ENCODE measurements at places on chromosomes 12 and 14.

DNA sequence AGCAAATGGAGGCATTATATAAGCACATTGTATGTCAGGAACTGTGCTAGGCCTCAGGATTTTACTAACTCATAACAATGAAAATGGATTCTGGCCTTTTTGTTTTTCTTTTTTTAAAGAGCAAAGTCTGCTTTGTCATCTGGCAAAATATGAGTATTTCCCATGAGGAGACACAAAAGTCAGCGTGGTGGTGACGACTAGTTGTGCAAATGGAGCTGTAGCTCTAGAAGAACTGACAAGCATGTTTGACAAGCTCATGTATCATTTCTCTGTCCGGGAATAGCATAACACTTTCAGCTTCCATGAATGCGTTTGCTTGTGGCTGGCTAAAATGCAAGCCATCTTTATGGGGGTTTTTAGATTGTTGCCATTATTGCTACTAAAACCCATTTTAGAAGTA is 127.8 kb downstream of the HELB start:
- no peak for DNase-seq

GRCh38 chr14:54493293-54493692 is 4.5 kb upstream of the GMFB start:
- no peak for DNase-seq

DNA sequence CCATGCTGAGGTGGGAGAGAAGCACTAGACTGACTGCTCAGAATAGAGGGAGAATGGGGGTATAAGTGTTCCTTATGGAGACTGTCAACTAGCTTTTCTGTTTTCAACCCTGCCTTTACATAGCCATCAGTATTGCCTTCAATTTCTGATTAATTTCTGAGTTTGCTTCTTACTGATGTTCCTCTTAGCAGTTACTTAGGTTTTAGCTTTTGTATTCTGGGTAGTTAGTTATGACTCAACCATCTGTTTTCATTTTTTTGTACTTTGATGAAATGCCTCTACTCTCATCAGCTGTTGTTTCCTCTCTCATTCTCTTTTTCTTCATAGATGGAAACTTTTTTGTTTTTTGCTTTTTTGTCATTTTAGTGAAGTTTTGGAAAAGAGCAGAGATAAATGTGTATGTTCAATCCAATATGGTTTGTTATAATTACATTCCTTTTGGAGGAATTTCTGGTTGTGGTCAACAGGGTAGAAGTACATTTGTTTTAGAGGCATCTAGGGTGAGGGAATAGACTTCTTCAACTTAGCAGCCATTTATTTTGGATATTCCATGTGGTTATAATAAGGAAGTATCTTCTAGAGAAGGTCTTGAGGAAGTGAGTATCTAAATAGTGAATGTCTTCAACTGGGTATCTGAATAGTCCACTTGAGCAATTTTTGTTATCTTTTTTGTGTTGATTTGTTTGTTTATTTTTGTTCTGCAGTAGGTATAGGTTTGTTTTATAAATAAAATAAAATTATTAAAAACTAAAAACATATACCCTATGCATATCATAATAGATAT is 29.6 kb downstream of the PMCH start:
- no peak for DNase-seq

GRCh38 chr12:120139958-120140357 is 23.4 kb upstream of the RAB35 start:
- no peak for DNase-seq

GRCh38 chr14:76088771-76089571 is 62.8 kb upstream of the GPATCH2L start:
- no peak for DNase-seq

- no peak for DNase-seq
Measured at GRCh38 chr14:54722791-54723432, 156.0 kb downstream of the SAMD4A start.

DNA sequence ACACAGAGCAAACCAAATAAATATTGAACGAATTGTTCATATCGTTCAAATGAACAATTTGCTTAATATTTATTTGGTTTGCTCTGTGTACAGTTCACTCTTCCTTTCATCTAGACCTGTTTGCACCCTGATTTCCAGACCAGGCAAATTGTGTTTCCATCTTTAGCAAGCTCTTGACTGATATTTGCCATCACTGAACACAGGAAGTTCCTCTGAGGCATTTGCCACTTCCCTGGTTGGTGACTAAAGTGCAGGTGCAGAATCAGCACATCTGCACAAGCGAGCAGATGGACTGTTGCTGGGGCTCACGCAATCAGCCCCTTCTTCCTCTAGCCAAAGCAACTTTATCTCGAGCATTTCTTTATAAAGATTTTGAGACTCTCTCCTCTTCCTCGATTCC is 112.9 kb downstream of the DAAM1 start:
- DNase-seq = no peak

DNA sequence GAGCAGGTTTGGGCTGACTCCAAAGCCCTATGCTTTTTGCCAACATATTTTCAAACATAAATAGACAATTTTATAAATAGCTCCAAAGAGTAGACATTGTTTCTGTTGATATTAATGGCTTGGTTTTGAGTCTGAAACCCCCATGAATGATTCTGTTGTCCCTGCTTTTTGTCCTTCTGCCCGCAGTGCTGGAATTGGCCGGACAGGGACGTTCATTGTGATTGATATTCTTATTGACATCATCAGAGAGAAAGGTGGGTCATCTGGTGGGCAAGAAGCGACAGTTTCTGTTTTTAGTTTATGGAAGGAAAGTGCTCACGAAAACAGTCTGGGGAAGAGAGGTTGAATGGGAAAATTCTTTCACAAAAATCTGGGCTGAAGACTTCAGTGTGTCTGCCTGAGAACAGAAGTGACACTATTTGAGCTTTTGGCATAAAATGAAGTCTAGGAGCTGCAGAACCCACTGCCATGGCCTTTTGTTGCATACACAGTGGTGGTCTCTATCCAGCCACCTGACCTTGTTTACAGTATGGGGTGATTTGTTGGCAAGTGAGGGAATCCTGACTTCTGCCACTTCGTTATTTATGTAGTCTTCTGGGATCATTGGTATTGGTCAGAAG is 69.6 kb downstream of the PTPN11 start:
- DNase-seq = no peak

DNA sequence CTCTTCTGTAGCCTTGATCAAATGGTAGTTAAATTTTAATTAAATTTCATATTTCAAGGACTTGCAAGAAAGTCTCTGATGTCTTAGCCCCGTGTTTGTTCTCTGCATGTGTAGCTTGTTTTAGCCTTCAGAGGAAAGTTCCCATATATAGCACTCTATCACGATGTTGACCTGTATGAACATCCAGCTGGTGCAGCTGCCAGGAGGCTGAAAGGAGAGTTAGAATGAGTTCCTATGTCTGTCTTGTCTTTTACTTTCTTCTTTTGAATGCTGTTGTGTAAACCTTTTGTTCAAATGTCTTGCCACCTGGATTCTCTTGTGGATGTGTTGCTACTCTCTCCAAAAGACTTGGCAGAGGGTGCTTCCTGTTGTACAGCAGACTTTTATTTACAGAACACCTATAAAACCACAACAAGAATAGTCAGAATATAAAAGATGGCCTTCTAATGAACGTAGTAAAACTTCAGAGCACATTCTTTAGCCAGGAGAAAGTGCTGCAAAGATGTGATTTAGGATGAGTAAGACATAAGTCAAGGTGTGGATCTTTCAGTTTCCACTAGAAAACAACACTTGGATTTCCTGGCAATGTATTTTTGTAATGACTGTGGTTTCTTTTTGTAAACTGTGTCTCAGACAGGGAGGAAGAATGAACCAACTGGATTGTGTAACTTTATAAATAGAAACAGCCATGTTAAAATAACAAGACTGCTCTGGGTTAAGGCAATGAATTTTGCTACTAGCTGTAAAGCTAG is 17.2 kb downstream of the NAV3 start:
- DNase-seq = no peak

DNA sequence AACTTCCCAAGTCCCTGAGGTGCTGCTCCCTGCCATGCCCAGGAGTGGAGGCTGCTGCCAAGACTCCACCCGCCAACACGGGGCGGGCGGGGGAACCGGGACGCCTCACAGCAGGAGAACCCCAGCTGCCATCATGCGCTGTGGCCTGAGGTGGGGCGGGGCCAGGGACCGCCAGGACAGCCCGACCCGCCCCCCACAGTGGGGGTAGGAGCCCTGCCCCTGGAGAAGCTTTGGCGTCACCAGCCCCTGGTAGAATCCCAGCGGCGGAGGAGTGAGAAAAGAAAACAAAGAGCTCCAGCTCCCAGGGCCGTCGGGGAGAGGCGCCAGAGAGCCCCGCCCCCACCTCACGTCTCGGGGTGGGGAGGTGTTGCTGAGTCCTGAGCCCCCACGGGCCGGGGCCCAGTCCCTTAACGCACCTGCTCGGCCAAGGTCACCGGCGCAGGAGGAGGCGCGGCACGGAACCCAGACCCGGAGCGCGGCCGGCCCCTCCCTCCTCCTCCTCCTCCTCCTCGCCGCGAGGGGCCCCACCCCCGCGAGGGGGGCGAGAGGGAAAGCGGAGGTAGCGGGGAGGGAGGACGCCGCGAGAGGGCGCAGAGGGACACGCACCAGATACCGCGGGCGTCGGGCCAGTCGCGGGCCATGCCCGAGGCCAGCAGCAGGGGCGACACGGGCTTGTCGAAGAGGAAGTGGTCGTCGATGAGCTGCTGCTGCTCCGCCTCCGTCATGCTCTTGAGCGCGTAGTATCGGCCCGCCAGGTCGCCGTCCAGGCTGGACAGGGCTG is 1.8 kb downstream of the CKB start:
- DNase-seq = no peak

GRCh38 chr12:108907839-108908351 is 28.0 kb downstream of the DAO start:
- no peak for DNase-seq

- no peak for DNase-seq
Measured at GRCh38 chr14:77897374-77897773, 97.5 kb downstream of the ADCK1 start.

GRCh38 chr14:91399868-91400640 is 17.6 kb downstream of the CCDC88C start:
- DNase-seq = no peak

DNA sequence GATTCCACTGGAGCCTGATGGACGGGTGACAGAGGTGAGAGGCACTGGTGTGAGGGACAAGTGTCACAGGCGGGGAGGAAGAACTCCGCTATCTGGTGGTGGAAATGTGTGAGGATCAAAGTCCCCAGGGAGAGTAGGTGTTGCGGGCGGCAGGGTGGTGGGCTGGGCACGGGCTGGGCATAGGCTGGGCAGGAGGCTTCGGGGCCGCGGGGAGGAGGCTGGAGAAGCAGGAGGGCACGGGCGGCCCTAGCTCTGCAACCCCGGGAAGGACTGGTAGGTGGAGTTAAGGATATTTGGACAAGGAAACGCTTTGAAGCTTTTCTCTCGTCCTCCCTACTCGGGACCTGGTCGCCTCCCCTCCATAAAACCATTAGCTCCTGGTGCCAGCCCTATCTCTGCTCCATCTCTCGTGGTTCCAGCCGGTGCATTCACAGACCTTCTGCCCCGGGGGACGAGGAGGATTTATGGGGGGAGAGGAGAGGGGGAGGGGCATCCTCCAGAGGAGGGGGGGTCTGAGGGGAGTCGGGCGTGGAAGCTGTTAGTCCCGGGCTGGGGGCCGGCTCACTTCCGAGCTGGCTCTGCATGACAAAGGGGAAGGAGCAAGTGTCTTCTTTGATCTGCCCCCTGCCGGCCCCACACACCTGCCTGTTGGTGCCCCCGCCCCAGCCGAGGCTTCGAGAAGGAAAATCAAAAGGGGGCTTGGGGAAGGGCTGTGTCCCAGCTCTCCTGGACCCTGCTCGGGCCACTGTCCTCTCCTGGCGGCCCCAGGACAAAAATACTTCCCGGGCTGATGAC is 504 bp downstream of the WNT5B start:
- DNase-seq = no peak

DNA sequence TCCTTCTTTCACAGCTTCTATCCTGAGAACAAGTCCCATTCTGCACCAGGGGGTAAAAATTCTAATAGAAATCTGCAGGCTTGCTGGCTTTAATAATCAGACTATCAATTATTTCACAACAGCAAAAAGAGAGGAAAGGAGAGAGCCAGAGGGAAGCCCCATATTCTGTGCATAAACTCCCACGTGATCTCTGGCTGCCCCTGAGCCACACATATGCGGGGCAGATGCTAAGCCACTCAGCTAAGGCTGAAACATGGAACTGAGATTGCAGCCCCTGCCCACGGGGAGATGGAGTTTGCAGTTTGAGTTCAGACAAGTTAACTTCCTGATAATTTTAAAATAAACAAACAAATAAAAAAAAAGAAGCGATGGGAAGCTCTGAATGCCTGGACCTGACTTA is 254.4 kb upstream of the CCDC196 start:
- DNase-seq = no peak

DNA sequence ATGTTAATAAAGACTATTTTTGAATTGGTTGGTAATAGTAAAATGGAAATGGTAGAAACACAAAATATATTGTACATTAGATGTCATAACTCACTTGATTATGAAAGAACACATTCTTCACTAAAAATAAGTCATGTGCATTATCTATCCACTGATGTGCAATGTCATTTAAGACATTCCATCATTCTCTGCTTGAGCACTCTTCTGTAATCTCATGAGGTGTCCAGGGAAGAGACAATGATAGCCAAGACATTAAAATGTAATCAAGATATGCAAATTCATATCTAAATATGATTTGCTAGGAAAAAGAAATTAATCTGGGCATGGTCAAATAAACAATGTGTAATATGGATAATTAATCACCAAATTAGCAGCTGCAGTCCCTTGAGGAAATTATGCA is 422.5 kb downstream of the BTG1 start:
- DNase-seq = no peak

DNA sequence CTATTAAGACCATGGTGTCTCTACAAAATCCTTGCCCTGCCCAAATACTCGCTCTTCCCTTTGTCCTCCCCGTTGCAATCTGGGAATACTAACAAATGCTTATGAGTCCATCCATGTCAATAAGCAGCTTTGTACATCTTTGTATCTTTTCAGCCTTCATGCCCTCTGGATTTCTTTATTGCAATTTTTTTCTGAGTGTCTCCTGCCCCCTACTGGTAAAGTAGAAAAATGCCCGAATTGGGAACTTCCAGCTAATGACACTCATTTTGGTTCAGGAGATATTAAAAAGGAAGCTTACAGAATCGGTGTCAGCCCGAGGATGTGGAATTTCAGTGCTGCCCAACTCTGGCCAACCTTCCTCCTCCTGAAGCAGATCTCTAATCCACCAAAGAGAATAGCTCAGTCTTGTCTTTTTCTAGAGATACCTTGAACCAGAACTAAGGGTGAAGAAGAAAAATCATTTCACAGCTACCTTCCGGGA is 46.0 kb downstream of the SH2B3 start:
- DNase-seq = peak; percentile 56

GRCh38 chr12:22733756-22734155 is 108.8 kb downstream of the ETNK1 start:
- DNase-seq = no peak

DNA sequence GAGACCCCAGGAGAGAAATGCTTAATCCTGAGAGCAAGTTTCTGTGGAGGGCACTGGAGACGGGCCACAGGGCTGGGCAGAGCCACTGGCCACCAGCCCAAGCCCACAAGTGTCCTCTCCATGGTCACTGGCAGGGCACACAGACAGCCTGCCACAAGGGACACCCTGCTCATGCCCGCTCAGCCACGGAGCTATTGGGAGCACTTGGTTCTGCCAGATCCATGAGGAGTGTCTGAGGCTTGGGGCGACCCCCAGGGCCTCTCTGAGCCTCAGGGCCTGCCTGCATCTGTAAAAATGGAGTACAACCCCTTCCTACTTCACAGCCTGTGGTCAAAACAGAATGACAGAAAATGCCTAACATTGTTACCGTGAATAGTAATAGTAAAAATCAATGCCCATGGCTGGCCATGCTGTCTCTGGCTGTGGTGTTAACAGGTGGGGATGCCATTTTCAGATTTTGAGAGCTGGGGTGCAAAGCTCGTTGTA is 3.2 kb downstream of the PGF start:
- no peak for DNase-seq

- no peak for DNase-seq
Measured at GRCh38 chr14:51331486-51332367, 91.7 kb downstream of the TMX1 start.
